Hepatic stellate cell (primary cell): ENCODE measurements at places on chromosomes 7 and 10.

DNA sequence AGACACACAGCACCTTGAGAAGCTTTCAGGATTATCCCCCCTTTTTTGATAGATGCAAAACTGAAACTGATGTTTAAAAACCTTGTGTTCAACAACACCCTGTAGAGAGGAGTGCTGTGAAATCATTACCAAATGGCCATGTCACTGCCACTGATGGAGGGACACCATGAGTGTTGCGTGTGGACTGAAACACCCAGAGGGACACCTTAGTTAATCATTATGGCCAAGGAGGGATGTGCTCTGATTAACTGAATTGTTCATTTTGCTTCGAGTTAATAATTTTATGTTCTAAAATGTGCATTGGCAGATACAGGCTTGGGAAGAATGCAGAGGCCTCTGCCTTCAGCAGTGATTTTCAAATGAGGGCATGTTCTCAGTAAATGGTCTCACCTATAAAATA lies 226.0 kb downstream of the KLF6 start:
- DNase-seq, result no peak

GRCh38 chr10:74927701-74928100 lies 101.3 kb downstream of the KAT6B start:
- no peak for DNase-seq

- DNase-seq, result no peak
Measured at GRCh38 chr10:6501931-6502330, 78.1 kb downstream of the PRKCQ start.

DNA sequence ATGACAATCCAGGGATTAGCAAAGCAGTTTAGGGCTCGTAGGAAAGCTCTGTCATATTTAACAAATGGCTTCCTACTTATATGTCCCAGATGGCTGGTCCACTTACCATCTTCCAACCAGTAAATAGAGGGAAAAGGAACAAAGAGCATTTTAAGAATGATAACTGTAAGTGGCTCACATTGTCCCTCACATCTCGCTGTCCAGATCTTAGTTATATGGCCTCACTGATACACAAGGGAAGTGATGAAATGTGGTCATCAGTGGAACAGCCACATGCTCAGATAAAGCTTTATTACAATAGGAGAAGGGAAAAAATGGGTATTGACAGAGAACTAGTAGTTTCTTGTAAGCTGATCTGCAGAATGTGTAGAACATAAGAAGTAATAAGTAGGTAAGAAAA lies 35.8 kb downstream of the IQUB start:
- no peak for DNase-seq

DNA sequence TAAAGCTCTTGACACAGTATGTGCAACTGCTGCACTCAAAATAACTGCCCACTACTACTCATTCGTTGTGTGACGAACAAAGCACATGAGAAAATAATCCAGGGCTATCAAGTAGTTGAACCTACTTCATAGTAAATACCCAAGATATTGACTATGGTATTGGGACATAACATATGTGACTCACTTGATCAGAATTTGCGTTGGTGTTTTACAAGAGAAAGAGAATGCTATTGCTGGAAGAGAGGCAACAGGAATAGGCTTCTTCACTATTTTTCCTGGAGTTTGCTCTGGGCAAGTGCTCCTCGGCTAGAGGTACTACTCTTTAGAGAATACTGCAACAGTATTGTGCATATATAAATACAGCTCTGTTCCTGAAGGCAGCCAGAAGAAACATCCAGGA lies 2.5 kb downstream of the DGKB start:
- DNase-seq, result no peak

DNA sequence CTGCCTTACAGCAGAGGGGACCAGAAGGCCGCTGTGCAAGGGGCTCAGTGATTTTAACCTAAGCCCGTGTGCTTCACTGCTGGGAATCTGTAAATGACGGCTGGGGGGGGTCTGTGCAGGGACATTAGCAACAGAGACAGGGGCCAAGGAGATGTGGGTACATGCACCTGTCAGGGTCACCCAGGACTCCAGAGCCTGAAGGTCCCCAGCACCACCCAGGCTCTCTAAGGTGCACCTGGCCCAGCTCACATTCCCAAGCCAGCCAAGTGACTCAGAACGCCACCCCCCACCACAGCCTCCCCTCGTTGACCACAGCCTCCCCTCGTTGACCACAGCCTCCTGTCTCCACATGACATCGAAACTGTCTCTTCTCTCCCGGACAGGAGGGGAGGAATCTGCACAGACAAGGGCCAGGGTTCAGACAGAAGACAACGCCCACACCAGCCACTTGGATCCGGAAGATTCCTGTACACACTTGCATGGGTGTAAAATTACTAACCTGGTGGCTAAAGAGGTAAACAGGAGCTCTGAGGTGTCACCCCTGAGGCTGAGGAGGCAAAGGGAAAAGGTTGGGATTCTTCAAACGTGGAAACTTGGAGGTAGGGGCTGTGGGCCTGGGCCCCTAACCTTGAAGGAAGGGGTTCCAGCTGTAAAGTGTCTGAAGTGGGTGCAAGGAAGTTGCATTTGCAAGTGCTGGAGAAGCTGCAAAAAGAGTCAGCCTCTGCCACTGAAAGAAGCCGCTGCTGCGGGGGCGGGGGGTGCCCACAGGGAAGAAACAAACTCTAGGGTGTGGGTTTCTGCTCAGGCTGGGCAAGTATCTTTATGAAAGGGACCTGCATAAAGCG lies 27.0 kb downstream of the CALML3 start:
- peak; percentile 58 for DNase-seq

DNA sequence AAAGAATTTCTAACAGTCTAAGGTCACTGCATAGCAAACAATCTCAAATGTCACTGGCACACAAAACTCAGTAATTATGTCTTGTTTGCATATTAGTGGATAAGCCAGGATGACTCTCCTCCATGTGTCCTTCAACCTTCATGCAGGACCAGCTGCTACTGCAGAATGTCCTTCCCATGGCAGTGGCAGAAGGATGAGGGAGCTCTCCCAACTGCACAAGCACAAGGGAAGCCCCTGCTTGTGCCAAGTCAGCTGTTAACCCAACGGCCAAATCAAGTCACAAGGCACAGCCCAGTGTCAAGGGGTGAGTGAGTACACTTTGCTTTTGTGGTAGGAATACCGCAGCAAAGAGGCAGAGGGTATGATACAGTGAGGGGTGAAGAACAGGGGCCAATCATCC lies 59.3 kb upstream of the VWC2 start:
- DNase-seq, result no peak

GRCh38 chr10:25076506-25077177 lies 60.2 kb downstream of the THNSL1 start:
- DNase-seq, result no peak

DNA sequence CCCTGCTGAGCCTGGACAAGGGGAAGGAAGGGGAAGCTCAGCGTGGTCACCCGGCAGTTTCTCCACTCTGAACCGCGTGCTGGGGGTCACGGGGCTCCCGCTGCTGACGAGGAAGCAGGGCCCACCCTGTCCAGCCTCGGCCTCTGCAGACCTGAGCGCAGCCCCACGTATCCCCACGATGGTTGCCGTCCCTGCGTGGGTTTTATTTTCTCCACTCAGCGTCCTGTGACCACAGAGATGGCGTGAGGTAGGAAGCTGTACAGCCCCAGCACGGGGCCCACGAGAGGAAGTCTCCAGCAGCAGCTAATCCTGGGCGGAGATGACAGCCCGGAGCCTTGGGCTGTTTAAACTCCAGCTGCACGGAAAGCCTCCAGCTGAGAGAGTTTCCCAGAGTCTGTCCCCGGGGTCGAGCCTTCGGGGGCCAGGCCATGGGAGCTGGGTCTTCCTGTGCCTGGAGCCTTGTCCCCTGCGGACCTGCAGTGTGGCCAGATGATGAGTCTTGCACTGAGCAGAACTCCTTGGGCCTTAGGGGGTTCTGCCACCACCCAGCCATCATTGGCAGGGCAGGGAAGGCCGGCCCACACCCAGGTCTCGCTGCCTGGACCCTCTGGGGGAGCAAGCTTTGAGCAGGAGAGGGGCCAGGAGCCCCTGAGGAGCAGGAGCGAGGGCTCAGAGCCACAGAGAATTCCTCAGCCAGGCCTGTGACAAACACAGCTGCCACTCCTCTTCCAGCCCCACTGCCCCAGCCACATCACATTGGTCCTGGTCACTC lies 72.8 kb upstream of the FAM20C start:
- DNase-seq, result peak; percentile 42

DNA sequence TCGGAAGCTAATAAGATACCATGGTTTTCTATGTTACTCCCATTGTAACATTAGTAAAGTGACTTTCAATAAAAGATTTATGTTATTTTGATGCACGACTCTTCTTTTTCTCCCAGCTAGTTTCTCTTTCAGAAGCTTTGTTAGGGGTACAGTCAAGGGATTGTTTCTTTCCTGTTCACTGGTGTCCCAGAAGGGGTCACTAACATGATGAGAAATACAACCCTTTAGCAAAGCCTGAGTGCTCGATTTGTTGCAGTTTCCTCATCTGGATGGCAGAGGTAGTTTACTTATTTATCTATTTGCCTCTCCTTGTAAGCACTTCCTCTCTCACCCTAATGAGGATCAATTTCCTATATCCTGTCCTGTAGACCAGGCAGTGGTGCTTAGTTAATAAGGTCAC lies 17.0 kb downstream of the SRI start:
- no peak for DNase-seq

GRCh38 chr10:69662173-69662877 lies 32.3 kb downstream of the FAM241B start:
- DNase-seq, result no peak

DNA sequence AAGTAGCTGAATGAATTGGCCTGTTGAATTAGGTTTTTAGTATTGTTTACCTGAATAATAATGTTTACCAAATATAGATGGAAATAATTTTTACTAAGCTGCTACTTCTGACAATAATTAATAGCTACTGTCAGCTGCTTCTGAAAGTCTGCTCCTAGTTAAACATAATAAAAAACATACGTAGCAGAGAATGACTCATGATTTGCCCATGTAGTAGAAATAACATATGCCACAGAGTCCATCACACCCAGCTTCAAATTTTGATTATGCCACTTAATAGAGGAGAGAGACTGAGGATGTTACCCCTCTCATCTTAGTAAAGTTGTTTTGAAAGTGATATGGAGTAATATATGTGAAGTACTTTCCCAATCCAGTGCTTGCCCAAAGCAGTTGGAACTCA lies 57.6 kb upstream of the MDFIC start:
- DNase-seq, result no peak

DNA sequence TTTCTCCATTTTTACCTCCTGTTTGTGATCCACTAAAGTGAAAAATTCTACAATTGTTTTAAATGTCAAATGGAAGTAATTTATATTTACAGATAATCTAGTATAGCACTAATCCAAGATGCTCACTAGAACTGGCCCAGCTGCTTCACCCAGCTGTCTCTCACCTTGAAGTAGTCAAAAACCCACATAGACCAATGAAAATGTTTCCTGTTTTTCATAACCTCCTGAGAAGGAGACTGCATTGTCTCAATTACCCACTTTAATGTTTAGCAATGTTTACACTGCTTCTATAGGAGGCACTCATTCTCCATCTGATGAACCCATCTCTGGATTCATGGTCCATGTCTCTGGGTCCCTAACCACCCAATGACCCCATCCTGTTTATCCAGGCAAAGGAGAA lies 56.1 kb upstream of the ADO start:
- no peak for DNase-seq

DNA sequence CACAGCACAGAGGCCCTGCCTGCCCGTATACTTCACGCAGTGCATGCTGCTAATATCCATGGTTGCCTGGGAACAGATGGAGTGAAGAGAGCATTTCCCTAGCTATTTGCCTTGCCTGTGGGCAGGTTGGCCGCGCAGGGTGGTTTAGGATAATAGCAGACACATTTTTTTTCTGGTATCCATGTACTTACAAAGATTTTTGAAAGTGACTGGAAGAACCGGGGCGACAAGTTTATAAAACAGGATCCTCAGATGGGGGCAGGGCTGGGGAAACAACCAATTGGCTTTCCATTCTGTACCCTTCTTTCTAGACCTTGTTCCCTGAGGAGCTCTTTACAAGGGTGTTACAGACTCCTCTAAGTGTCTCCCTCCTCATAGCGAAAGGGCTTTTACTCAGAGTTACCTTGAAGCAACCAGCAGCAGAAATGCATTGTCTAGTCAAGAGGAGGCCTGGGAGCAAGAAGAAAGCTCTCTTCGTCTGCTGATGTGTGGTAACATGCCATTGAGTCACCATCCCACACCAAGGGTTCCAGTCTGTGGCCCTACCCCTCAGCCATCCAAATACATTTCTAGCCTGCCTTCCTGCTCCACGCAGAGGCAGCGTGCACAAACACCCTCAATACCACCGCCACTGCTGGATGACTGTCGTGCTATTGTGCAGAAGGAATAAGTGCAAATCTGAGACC lies 31.5 kb downstream of the MTURN start:
- DNase-seq, result no peak

DNA sequence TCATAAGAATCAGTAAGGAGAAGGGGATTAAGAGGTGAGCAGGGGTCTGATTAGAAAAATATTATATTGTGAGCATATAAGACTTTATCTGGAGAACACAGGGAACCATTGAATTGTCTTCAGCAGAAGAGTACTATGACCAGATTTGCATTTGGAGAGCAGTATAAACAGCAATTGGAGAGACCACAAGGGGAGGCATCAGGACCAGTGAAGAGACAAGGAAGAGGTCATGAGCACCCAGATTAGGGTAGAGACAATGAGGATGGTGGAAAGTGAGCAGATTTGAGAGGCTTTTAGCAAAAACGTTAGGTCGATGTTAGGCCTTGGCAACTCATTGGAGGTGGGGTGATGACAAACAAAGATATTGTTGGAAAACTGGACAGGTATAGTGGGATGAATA lies 13.0 kb upstream of the SMIM30 start:
- no peak for DNase-seq

GRCh38 chr7:48667407-48667806 lies 256.9 kb upstream of the CDC14C start:
- no peak for DNase-seq

DNA sequence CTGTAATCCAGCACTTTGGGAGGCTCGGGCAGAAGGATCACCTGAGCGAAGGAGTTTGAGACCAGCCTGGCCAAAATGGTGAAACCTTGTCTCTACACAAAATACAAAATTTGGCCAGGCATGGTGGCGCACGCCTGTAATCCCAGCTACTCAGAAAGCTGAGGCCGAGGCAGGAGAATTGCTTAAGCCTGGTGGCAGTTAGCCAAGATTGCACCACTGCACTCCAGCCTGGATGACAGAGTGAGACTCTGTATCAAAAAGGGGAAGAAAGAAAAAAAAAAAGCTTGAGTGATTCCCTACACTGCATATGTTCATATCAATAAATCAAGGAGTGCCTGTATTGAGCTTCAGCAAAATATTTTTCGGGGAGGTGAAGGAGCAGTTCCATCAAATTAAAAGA lies 45.8 kb upstream of the SRRM3 start:
- no peak for DNase-seq

DNA sequence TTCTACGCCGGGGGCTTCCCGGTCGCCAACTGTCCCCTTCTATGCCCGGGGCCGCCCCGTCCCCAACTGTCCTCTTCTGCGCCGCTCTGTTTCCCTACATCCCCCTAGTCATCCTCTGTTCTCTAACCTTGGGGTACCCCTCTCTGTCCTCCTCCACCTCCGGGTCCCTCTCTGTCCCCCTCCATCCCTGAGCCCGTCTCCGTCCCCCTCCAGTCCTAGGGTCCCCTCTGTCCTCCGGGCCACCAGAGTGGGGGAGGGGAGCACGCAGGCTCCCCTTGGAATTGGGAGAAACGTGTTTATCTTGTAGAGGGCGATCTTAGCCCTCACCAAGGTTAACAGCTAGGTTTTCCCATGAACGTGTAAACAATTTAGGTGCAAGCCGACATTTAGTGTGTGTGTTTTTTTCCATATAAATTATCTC lies 852 bp upstream of the KLF6 start:
- peak; percentile 58 for DNase-seq
